Hematopoietic multipotent progenitor cell treated with erythropoietin and hydrocortisone succinate and interleukin-3 and kit ligand, for 15 days (in vitro differentiated cells): ENCODE measurements at places on chromosomes 1 and 21.
A peak's percentile ranks its signal among the peaks of the same experiment; 100 is the strongest.

- no peak for DNase-seq
Measured at GRCh38 chr1:30345491-30346130, 377.8 kb downstream of the MATN1 start.

DNA sequence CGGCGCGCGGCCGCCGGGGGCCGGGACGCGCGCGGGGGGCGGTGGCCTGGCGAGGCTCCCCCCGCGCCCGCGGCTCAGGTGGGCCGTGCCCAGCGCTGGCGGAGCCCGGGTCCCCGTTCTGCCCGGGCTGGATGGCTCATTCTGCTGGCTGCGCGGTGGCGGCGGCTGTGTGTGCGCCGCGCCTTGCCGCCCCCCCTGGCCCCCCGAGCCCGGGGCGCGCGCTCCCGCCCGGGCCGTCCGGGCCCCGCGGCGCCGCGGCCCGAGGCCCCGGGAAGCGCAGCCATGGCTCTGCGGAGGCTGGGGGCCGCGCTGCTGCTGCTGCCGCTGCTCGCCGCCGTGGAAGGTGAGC is at the start of gene EPHB2:
Gene EPHB2 (plus strand): TSS at position 139 of the 349 bp plus-strand sequence. CDS start 144 bp downstream, at position 283.
- DNase-seq = no peak

GRCh38 chr1:223208164-223209076 is 65.4 kb upstream of the TLR5 start:
- DNase-seq = no peak

- DNase-seq = peak; percentile 44
Measured at GRCh38 chr1:67053785-67054772, at the start of gene SLC35D1. Gene SLC35D1 (minus strand): TSS chr1:67054148. CDS start chr1:67054013, 135 bp downstream.

DNA sequence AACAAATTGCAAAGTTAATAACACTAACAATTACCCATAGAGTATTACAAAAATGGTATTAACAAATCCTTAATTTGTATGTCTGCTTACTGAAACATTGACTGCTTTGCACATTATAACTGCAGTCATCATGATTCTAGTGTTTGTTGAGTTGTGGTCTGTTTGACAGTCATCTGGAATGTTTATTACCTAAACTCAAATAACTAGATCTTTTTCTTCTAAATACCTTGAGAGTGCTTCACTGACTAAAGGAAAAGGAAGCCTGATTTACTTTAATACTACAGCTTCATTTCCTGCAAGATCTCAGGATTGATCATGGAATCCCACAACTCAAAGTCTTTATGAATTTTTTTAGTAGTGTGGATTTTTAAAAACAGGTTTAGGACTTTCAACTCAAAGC is 70.0 kb downstream of the HMCN1 start:
- DNase-seq = no peak

DNA sequence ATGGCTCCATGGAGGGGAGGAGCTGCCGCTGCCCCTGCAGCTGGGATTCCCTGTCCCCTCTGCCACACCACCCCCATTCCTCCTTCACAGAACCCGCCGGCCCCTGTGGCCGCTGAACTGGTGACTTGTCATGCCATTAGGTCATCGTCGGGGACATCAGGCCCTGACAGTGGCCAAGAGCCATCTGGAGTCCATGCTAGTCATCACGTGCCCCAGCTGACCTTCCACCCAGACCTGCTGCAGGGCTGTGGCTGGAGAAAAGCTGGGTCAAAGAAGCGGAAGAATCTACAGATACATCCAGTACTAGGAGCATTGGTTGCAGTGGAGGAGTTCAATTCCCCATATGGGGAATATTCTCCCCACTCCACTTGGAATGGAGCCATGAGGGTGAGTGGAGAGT is 78.1 kb downstream of the KCNJ15 start:
- no peak for DNase-seq

DNA sequence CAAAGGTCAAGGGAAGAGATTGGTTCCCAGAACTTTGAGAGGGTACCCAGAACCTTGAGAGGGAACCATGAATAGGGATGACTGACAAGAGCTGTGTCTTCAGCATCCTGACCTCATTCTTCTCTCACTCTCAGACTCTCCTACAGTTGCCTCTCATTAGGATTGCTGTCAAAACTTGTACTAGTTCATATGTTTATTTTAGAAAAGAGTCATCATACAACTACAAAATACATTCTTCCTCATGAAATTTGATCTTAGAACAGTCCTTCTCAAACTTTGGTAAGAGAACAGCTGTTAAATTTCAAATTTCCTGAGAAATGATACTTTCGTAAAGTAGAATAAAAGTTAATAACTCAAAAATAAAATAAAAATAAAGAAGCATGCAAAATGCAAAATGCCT is 161.4 kb upstream of the ZRANB2 start:
- DNase-seq = no peak

DNA sequence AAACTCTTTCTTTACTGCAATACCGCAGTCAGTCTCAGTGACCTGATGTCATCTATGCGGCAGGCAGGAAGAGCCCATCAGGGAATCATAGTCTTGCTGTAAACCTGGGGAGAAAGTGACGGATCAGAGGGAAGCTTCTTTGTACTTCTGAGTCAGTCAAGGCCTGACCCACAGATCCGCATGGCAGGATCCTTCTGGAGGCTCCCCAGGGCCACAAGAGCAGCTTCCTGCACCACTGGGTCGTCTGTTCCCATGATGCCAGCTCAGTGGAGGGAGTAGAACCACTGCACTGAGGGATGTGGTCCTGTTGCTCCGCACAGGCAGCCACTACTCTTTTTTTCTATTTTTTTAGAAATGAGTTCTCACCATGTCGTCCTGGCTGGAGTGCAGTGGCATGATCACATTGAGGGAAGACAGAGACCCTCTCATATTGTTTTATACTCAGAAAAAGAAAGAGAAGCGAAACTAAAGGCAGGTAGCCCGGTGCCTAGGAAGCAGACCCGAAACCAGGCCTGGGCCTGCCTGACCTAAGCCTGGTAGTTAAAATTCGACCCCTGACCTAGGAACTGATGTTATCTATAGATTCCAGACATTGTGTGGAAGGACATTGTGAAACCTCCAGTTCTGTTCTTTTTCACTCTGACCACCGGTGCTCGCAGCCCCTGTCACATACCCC is 6.3 kb upstream of the ERVH48-1 start:
- DNase-seq = no peak

GRCh38 chr1:24940231-24940630 is 10.2 kb upstream of the RUNX3 start:
- DNase-seq = no peak

DNA sequence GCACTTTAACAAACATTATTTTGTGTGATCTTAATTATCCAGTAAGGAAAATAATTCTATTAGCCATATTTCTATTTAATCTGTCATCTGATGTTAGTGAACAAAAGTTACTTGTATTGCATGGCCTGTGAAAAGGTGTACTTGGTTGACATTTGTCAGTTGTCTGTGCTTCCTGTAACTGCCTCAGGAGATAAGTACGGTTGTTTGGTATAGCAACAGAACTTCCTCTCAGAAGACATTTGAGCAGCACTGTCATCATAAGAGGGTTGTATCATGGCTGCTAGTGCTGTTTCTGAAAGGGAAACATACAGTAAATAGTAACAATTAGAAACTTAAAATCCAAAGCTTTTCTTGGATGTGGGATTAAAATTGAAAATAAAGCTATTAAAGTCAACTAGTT is 3.4 kb downstream of the BLZF1 start:
- DNase-seq = peak; percentile 7

DNA sequence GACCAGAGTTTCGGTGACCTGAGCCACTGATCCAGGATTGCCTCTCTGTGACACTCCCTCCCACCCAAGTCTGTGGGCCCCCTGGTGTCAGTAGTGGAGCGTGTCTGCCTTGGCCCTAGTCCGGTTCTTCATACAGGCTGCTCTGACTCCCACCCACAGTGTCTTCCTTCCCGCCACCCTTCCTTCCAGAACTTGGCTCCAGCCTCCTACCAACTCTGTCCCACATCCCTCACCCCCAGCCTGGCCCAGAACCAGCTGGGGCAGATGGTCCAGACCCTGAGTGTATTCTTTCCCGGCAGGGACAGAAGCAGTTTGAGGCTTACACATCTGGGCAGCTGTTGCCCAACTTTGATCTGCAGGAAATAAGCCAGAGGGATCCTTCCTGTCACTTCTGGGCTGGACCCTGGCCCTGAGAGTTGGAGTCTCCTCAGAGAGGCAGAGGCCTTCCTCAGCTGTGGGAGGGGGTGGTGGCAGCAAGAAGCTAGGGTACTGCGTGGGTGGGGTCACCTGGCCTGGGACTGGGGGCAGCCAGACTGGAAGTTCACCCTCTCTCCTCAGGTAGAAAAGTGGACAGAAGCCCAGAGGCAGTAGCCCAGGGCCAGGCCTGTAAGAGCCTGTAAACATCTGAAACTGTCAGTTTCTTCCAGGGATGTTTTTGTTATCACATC is 43.1 kb upstream of the EPS8L3 start:
- DNase-seq = no peak

DNA sequence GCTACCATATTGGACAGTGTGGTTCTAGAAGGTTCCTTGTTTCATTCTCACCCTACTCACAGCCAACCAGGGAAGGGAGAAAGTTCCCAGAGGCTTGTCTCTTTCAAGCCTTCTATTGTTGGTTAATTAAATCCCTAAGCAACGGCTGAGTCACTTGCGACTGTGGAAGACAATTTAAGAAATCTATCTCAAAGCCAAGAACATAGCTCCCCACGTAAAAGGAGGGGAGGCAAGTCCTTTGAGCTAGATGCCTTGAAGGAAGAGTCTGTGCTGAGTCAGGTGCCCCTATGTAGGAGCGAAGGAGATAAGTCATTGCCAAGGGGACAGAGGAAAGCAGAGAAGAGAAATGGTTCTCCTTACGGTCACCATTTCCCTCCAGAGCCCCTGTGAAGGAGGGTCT is 79.4 kb upstream of the PPP2R5A start:
- DNase-seq = no peak

GRCh38 chr1:197438010-197438790 is 170.1 kb downstream of the CRB1 start:
- no peak for DNase-seq

GRCh38 chr1:48611841-48612240 is 139.8 kb upstream of the SPATA6 start:
- DNase-seq = no peak

DNA sequence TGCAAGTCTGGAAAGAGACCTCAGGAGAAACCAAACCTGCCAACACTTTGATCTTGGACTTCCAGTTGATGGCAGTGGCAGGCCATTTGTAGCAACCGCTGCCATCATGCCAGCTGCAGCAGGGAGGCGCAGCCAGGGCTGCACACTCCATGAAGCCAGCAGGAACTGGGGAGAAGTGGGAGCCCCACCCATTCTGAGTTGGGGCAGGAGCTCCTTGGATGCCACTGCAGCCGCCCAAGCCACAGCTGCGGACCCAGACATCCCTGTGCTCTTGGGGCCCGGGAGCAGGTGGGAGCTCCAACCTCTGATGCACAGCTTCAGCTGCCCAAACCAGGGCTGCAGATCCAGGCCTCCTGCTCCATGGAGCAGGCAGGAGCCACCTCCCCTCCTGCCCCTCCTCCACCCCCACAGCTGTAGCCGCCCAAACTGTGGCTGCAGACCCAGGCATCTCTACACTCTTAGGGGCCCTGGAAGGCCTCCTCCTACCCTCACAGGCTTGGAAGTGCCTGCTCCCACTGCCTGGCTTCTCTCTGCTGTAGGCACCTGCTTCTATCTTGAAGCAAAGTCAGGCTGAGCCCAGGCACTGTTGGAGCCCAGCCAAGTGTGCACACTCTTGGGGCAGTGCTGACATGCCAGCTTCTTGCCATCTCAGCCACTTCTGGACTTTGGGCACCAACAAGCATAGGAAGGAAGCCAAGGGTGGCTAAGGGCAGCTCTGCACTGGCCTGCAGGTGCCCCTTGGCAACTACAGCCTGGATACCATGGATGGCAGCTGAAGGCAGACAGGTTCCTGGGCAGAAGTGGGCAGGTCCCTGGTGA is 20.0 kb upstream of the DISP1 start:
- DNase-seq = no peak
